Cortex of kidney (tissue), 1 donor: ENCODE measurements at places on chromosomes 3 and 15.

GRCh38 chr3:56785499-56785898 is 16.2 kb downstream of the ARHGEF3 start:
- DNase-seq: no peak

GRCh38 chr15:82805994-82806406 is at the start of gene FSD2:
TSS of gene FSD2 (minus strand) at chr15:82806069. CDS start at chr15:82787390, 18,679 bp downstream.
- no peak for DNase-seq

DNA sequence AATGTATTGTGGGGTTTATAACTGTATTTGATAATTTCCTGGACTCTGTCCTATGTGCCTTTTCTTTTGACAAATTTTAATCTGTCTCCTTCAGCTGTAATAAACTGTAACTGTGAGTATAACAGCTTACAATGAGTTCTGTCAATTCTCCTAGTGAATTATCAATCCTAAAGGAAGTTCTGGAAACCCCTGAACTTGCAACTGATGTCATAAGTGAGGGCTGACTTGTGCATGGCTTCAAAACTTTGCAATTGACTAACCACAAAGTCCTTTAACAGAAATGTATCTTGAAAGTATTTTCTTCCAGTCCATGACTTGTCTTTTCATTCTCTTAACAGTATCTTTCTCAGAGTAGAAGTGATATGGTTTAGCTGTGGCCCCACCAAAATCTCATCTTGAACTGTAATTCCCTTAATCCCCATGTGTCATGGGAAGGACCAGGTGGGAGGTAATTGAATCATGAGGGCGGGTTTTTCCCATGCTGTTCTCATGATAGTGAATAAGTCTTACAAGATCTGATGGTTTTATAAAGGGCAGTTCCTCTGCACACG is 108.3 kb downstream of the TFDP2 start:
- DNase-seq: no peak

- DNase-seq: no peak
These were observed 2.9 kb downstream of the TLE3 start for GRCh38 chr15:70094690-70095311.

DNA sequence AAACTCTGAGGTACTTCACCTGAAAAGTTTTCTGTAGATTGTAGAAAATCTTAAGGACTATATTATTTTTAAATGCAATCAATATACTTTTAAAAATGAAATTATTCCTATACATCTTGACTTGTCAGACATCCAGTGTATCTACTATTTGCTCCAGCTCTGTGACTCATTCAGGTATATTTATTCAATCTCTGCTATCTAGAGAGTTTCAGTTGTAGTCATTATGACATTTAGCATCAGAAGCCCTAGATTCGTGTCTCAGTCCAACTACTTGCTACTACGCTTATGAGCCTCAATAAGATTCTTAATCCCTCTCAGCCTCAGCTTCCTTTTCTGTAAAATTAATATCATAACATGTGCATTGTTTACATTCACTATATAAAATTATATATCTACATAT is 22.3 kb upstream of the EIF1B start:
- DNase-seq: no peak

DNA sequence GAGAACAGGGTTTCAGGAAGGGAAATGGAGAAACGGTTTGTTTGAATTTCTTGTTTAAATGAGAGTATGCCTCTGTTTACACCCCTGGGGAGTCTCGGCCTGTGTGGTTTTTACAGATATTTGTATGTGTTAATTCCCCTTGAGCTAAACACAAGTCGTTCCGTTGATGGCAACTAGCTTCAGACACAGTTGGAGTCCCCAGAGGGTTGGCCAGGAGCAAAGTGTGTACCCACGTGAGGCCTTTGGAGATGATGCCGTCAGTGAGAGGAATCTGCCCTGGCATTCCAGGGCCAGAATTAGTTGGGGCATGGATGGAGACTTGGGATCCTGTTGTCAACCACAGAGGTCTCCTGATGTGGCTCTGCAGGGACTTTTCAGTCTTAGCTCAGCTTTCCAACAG is 44.0 kb downstream of the CEMIP start:
- no peak for DNase-seq

DNA sequence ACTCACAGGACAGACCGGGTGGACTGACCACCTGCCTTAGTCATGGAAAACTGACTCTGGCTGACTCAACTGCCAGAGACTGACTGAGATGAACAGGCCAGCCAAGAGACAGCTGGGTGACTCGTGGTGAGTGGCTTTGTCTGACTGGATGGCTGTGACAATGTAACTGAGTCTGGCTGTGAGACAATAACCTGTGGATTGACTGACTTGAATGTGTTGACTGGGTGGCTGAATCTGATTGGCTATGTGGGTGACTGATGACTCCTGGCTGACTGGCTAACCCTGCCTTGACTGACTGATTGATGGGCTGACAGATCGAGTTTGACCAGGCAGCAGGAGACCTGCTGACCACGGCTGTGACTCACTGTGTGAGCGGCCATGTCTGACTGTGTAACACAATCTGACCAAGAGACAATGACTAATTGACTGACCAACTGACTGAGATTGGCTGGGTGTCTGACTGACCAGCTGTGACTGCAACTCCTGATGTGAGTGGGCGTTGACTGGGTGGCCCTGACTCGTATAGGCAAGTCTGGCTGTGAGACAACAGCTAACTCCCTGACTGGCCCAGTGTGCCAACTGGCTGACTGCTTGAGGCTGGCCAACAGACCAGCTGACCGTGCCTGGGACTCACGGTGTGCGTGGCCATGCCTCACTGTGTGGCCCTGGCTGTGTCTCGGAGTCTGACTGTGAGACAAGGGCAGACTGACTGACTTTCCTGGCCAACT is 509.1 kb downstream of the SHQ1 start:
- DNase-seq: no peak

- no peak for DNase-seq
These were observed 135.0 kb upstream of the PRR20G start for GRCh38 chr3:127422663-127423375.

GRCh38 chr3:89223188-89223587 is 115.8 kb downstream of the EPHA3 start:
- no peak for DNase-seq

DNA sequence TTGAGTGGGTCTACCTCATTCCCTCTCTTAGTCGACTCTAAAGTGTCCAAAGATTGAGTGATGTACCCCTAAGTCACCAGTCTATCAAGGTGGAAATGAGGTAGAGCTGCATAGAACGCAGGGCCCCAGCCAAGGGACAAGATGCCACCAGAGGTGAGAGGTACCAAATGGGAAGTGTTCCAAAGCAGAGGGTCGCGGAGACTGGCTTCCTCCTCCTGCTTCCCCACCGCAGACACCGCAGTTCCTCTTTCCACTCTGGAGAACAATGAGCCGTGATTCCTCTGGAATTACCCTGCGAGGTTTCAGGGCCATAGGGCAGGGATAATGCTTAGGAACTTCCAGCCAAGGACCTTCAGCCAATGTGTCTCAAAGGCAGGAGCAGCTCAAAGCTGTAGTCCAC is 55.8 kb downstream of the DAPK2 start:
- no peak for DNase-seq

GRCh38 chr3:58577269-58577821 is at the start of gene FAM107A:
TSS of gene FAM107A (minus strand) at chr3:58577391. CDS start at chr3:58569860, 7,531 bp downstream.
- DNase-seq: no peak

GRCh38 chr3:120461416-120461815 is 10.6 kb upstream of the FSTL1 start:
- DNase-seq: no peak

DNA sequence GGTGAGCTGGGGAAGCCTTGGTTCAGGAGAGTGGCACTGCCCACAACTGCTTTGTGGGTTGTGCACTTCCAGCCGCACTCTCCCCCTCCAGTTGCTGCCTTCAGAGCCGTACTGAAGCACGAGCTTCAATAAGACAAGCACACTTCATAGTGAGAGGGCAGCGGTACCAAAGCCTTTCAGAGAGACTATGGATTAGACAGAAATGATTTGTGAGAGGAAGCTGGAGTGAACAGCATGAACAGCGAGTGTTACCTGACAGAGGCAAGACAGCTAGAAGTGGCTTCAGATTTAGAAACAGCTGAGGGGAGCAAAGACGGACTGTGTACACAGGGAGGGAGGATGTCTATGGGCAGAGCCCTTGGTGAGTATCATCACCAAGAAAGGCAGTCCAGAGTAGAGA is 31.1 kb downstream of the HCLS1 start:
- DNase-seq: no peak

DNA sequence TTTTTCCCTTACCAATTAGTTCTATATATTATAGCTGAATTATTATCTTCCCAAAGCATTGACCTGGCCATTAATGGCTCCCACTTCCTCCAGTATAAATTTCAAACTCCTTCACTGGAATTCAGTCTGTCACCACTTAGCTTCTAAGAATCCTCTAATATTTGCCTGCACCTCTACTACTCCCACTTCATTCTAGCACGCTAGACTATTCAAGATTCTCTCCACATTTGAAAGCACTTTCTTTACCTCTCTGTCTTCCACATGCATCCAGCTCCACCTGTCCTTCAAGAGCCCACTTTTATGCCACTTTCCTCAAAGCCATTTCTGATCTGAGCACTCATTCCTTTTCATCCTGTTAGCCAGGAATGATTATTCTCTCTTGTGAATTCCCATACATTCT is 15.0 kb downstream of the SENP8 start:
- no peak for DNase-seq

- no peak for DNase-seq
These were observed 46.0 kb downstream of the RUBCN start for GRCh38 chr3:197690754-197691153.

DNA sequence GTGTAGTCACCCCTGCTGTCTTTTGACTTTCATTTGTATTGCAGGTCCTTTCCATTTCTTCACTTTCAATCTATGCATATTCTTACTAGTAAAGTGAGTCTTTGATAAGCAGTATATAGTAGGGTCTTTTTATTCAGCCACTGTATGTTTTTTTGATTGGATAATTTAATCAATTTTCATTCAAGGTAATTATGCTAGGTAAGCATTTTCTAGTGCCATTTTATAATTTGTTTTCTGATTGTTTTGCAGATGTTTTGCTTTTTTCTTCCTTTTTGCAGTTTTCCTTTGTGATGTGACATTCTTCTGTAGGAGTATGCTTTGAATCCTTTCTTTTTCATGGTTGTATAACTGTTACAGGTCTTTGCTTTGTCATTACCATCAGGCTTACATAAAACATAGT is 504.3 kb upstream of the GBE1 start:
- DNase-seq: no peak

DNA sequence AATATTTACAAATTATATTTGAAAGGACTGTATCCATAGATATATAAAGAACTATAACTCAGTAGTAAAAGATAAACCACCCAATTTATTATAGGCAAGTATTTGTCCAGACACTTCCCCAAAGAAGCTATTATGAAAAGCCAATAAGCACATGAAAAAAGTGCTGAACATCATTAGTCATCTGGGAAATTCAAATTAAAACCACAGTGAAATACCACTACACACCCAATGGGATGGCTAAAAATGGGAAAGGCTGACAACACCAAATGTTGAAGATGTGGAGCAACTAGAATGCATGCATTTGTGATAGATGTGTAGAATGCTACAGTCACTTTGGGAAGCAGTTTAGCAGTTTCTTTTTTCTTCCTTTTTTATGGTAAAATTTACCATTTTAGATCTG is 147.0 kb downstream of the PDE8A start:
- no peak for DNase-seq

GRCh38 chr3:36521007-36521379 is 140.7 kb downstream of the STAC start:
- DNase-seq: no peak

GRCh38 chr3:123286308-123287023 is 84.7 kb downstream of the SEC22A start:
- no peak for DNase-seq

- DNase-seq: no peak
These were observed 33.5 kb downstream of the BDH1 start for GRCh38 chr3:197522183-197522715.

- no peak for DNase-seq
These were observed 315.4 kb upstream of the RASGRP1 start for GRCh38 chr15:38879909-38880471.

DNA sequence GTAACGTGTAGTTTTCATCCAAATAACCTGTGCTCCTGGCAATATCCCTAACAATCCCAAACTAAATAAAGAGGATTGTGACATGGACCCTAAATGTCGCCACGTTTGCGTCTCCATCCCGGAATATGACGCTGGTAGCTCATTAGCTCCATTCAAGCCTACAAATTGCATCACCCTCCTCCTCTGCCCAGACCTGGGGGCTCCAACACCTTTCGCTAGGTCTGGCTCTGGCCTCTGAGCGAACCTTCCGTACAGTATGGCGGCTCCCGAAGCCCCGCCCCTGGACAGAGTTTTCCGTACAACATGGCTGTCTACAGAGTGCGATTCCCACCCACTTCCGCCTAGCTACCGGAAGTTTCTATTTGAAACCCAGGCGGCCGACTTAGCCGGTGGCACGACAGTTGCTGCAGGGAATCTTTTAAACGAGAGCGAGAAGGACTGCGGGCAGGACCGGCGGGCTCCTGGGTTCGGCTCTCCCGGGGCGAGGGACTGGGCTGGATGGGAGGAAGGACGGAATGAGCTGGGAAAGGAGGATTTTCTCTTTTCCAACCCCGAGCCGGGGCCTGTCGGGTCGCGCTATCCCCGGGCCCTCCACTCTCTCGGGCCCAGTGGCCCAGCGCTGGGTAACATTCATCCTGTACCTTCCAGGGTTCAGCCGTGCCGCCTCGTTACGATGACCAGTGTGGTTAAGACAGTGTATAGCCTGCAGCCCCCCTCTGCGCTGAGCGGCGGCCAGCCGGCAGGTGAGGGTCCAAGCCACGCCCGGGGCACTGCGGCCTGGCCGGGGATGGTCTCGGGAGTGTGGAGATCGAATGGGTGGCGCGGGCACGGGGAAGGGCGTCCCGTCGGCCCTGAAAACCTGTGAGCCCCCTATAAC is at the start of gene KNSTRN:
TSS of gene KNSTRN (plus strand) at position 142 of the 877 bp plus-strand sequence. CDS start at position 257, 115 bp downstream.
- no peak for DNase-seq

DNA sequence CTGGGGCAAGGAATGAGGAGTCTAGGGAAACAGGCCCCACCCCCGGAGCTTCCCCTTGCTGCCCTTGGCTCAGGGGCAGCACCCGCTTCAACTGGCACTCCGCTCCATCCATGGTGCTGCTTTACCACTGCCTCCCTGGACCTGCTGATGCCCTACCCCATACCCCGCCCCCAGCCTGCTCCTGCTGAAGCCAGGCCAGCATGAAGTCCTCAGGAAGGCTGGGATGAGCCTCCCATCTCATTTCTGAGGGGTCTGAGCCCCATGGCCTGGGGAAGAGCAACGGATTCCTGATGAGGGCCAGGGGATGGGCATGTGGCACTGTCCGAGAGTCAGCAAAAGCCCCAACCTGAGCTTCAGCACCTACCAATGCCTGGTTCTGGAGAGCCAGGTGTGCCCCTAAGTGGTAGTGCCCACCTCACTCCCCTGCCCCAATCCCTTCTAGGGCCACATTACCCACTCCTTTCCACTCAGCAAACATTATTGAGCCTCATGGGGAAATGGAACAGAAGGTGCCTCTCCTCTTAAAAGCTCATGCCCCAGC is 21.0 kb downstream of the SEC61A1 start:
- no peak for DNase-seq

GRCh38 chr3:183301937-183302580 is 49.0 kb downstream of the B3GNT5 start:
- no peak for DNase-seq

- DNase-seq: no peak
These were observed 3.5 kb upstream of the COL8A1 start for GRCh38 chr3:99634881-99635280.

- DNase-seq: no peak
These were observed 463 bp downstream of the TERC start for GRCh38 chr3:169764312-169764881.
